ENCODE measurements at places on chromosomes 12 and 14.
A peak's percentile ranks its signal among the peaks of the same experiment; 100 is the strongest.

DNA sequence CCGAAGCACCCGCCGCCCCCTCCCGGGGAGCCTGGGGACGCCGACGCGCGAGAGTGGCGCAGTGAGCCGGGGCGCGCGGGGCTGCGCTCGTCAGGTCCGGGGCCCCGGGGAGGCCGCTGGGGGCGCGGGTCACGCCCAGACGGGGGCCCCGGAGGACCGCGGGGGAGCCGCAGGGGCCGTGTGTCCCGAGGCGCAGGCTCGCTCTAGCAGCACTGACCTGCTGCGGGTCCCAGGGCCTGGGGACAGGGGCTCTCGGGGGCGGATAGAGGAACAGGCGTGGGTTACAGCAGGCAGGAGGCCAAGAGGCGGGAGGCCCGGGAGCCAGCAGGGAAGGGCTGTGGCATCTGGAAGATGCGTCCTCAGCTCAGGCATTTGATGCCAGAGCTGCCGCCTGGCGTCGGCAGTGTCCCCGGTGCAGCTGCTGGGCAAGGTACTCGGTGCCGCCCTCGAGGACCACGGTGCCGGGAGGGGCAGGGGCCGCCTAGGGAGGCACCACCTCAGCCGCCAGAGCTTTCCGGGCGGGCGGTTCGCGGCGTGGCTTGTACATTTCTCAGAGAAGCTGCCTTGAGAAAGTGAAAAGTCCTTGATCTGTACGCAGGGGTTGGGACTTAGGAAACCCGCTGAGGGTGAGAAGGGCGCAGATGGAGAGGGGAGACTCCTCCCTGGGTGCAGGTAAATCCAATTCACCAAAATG, 1.2 kb downstream of the WNT5B start:
- DNase-seq = peak; percentile 44

DNA sequence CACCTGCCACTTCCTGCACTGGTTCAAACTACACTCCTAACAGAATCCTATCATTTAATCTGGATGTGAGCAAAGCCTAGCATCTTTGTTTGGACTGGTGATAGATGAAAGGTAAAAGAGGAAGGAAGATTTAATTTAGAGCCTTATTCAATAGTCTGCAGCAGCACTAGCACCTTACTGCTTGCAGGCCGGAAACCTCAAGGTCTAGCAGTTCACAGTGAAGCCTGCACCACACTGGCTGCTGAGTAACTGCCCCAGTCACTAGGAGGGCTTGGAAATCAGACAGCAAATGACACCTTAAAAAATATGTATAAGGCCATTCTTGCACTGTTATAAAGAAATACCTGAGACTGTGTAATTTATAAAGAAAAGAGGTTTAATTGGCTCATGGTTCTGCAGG, 358.0 kb downstream of the DAD1 start:
- DNase-seq = peak; percentile 38

GRCh38 chr12:105171691-105172436, 64.1 kb downstream of the APPL2 start:
- DNase-seq = no peak

- DNase-seq = no peak
Measured at GRCh38 chr12:128387811-128388422, 120.9 kb downstream of the TMEM132C start.

DNA sequence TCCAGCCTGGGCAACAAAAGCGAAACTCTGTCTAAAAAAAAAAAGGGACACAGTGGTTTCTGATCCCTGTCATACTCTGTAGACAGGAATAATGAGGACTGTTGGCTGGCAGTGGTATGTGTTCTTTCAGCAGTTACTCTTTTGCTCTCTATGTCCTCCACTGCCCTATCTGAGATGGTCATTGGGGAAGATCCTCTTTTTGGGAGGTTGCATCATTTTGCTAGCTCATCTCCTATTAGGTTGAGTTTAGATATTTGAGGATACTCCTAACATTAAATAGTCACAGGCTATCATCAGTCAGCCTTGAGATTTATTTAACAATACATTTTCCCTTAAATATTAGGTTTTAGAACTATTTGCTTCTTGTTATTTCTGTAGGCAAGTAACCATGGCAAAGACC, 5.9 kb upstream of the CCDC91 start:
- DNase-seq = no peak

GRCh38 chr14:101950100-101950499, 14.3 kb upstream of the DYNC1H1 start:
- no peak for DNase-seq

DNA sequence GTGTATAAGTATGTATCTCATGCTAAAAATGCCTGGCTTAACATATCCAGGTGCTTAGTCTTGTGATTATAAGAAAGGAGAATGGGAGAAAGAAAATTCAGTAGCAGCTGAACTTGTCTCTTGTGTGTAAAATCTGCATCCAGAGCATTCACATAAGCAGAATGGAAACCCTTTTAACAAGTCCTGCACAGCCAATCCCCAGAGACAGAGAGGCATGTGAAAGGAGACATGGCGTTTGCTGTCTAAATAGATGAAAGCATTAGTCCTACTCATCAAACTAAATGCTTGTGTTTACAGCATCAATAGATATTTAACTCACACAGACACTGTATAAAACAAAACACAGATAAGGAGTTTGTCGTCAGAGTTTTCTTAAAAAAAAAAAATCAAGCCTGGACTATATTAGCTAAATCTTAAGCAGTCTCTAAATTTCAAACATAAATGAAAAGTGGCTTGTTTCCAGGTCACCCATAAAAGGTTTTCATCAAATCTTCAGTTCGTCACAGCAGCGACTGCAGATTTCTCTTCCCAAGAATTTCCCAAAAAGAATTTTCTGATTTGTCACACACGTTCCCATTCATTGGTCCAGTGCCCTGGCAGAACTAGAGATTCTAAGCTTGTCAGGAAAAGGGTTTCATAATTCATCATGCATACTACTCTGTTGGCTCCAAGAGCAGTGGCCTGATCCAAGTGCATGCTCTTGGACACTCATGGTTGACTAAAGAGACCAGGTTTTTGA, 249.2 kb downstream of the BTG1 start:
- DNase-seq = no peak

GRCh38 chr12:98893126-98893674, 248.1 kb downstream of the APAF1 start:
- no peak for DNase-seq

- no peak for DNase-seq
Measured at GRCh38 chr14:77204459-77204771, 22.8 kb downstream of the TMEM63C start.

- DNase-seq = no peak
Measured at GRCh38 chr12:25723336-25723735, 170.3 kb upstream of the LMNTD1 start.

DNA sequence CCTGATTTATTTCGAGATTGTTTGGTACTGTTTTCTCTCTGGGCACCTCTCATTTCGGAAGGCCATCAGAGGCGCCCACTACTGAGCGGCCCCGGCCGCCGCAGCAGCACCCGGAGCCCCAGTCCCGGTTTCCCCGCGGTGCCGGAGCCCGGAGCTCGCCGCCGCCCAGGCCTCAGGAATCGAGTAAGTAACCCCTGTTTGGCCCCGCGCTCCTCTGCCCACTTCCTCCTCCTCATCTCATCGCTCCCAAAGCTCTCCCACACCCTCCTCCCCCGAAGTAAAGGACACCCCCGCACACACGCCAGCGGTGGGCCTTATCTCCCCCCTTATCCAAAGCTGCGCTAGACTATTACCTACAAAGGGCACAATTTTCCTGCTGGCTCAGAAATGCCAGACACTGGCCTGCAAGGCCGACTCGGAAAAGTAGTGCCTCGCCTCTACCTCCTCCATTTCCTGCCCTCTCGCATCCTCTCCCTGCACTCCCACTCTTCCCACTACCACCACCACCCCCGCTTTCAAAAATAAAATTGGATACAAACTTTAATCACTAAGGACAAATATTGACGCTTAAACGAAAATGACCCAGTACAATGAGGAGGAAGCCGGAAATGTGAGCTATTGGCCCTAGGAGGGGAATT, 637 bp upstream of the FOXG1 start:
- DNase-seq = no peak

GRCh38 chr14:92411941-92412340, 89.0 kb downstream of the SLC24A4 start:
- DNase-seq = no peak

GRCh38 chr14:55968741-55969140, 149.5 kb upstream of the PELI2 start:
- no peak for DNase-seq

- DNase-seq = peak; percentile 57
Measured at GRCh38 chr12:110585231-110585799, 2.2 kb upstream of the PPTC7 start.

GRCh38 chr14:36671149-36671548, 9.5 kb downstream of the PAX9 start:
- DNase-seq = no peak

- no peak for DNase-seq
Measured at GRCh38 chr14:75803765-75804164, 142.7 kb downstream of the TTLL5 start.

- peak; percentile 59 for DNase-seq
Measured at GRCh38 chr12:49838973-49839633, 3.8 kb downstream of the BCDIN3D start.

DNA sequence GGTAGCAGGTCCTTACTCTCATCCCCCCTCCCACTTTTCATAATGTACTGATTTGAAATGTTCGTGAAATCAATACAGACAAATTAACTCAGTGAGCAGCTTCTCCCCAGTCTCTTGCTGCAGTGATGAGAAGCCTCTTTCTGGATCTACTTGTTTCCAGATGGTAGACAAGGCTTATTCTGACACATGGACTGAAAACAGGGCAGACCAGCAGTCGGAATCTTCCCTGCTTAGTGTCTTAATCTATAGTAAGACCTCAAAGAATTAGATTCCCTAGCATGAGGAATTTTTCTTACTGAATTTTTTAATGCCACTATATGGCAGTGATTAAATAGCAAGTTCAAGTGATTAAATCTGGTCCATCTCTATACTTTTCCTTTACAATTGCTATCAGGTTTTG, 120.1 kb downstream of the RGS6 start:
- no peak for DNase-seq

DNA sequence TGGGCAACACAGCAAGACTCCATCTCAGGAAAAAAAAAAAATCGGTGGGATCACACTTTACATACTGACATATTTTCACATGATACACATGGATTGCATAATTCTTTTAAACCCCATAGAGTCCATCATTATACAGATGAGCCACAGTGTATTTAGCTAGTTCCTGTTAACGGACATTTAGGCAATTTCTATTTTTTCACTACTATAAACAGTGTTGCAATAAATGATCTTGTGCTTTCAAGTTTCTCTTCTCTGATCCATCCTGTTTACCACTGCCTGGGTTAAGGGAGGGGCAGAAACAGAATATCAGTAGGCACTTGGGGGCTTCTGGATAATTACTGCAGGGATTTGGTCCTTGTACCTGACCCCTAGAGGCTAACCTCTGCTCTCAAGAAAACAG, 43.4 kb upstream of the SPTLC2 start:
- DNase-seq = no peak

DNA sequence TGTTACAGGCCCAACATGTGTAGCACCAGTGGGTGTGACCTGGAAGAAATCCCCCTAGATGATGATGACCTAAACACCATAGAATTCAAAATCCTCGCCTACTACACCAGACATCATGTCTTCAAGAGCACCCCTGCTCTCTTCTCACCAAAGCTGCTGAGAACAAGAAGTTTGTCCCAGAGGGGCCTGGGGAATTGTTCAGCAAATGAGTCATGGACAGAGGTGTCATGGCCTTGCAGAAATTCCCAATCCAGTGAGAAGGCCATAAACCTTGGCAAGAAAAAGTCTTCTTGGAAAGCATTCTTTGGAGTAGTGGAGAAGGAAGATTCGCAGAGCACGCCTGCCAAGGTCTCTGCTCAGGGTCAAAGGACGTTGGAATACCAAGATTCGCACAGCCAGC, 8.6 kb downstream of the BCL2L14 start:
- no peak for DNase-seq

GRCh38 chr12:116718655-116719454, 19.0 kb downstream of the SPRING1 start:
- no peak for DNase-seq

GRCh38 chr12:86712425-86712843, 456.2 kb upstream of the MGAT4C start:
- no peak for DNase-seq

GRCh38 chr12:110798461-110798860, 48.3 kb upstream of the CCDC63 start:
- DNase-seq = no peak

DNA sequence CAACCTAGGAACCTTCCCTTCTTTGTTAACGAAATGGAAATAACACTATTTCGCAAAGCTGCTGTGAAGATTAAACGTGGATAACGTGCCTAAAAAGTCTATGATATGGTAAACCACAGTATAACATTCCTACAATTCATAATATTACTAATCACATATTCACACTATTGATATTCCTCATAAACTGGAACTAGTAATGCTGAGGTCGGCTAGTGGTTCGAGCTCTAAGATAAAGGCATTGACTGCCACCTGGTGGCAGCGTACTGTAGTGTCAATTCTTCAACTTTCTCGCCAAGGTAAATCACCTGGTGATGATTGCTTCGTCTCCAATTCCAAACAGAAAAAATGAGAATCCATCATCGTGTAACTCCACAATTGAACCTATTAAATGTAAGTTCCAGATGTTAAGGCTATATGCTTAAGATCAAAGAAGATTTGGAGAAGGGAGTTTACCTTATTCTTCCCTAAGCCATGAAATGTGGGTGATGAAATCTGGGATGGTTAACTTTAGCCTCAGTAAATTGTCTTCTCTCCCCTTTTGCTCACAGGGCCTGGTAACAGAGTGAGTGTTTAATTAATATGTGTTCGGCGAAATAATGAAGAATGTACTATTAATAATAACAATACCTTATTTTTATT, 197.5 kb upstream of the TMEM132C start:
- DNase-seq = peak; percentile 44

GRCh38 chr14:72916174-72916573, 10.1 kb upstream of the DCAF4 start:
- DNase-seq = no peak

DNA sequence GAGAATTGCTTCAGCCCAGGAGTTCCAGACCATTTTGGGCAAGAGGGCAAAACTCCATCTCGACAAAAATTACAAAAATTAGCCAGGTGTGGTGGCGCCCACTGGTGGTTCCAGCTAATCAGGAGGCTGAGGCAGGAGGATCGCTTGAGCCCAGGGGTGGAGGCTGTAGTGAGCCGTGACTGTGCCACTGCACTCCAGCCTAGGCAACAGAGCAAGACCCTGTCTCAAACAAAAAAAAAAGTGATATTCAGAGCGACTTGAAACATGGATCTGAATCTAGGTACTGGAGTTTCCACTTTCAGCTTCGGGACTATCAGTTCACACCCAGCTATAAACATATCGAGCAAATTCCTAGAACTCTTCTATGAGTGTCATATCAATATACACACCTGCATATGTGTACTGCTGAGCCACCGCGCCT, 16.3 kb upstream of the RNF34 start:
- DNase-seq = no peak

GRCh38 chr12:3542911-3543310, 51.9 kb downstream of the PRMT8 start:
- DNase-seq = no peak

GRCh38 chr14:35368139-35368460, 36.4 kb downstream of the NFKBIA start:
- DNase-seq = no peak
